ENCODE measurements at places on chromosomes 7 and 10. TPM values are rescaled to one million over a fixed set of nuclear protein-coding genes. Genes with fewer than 3 reads are reported as not detected.

GPR85 gene
- not detected for total RNA-seq

ASB13 gene
- total RNA-seq, result 12.7 TPM

SCART1 gene
- 1.5 TPM for total RNA-seq

SUGCT gene
- 0.93 TPM for total RNA-seq

NET1 gene
- total RNA-seq, result 37.2 TPM

INA gene
- 1.5 TPM for total RNA-seq

DNA sequence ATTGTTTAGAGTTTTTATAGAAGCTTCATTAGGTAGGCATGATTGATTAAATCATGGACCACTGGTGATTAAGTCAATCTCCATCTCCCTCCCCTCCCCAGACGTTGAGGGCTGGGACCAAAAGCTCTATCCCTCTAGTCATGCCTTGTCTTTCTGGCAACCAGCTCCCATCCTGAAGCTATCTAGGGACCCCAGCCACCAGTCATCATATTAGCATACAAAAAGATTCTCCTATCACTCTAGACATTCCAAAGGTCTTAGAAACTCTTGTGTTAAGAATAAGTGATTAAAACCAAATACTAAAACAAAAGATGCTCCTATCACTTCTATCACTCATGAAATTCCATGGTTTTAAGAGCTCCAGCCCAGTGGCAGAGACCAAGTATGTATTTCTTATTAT, 178.2 kb downstream of the RAPGEF5 start:
- no peaks in the 10 kb centered on the region for H3K36me3 ChIP-seq
- no peak for DNase-seq
- peaks cover 8% of the 10 kb centered on the region for H3K27me3 ChIP-seq
- H3K4me3 ChIP-seq, result no peak overlapping the region
- peaks cover 29% of the 10 kb centered on the region for H3K4me1 ChIP-seq
- no peak overlapping the region for H3K27ac ChIP-seq

DNA sequence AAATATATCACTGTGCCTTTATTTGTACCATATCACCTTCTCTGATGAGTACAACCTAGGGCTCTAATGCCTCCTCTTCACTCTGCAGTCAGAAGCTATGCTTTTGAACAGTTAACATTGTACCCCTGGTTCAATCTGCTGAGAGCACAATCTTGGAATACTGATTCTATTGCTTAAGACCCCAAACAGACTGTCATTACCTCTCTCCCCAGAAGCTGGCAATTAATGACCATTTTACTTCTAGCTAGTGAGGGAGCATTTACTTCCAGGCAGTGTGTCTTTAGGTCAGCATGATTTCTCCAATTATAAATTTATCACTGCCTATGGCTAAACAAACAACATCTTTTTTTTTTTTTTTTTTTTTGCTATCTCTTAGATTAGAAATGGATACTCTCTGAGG, 36.0 kb upstream of the SPOCK2 start:
- peaks cover 26% of the 10 kb centered on the region for H3K36me3 ChIP-seq
- no peak overlapping the region for H3K27ac ChIP-seq
- no peak for DNase-seq
- no peak overlapping the region for H3K4me3 ChIP-seq
- no peaks in the 10 kb centered on the region for H3K27me3 ChIP-seq
- peaks cover 39% of the 10 kb centered on the region for H3K4me1 ChIP-seq

- no peak for DNase-seq
- no peaks in the 10 kb centered on the region for H3K27me3 ChIP-seq
- peaks cover 27% of the 10 kb centered on the region for H3K4me1 ChIP-seq
Measured at GRCh38 chr10:6119423-6119822, 30.6 kb downstream of the RBM17 start.

DNA sequence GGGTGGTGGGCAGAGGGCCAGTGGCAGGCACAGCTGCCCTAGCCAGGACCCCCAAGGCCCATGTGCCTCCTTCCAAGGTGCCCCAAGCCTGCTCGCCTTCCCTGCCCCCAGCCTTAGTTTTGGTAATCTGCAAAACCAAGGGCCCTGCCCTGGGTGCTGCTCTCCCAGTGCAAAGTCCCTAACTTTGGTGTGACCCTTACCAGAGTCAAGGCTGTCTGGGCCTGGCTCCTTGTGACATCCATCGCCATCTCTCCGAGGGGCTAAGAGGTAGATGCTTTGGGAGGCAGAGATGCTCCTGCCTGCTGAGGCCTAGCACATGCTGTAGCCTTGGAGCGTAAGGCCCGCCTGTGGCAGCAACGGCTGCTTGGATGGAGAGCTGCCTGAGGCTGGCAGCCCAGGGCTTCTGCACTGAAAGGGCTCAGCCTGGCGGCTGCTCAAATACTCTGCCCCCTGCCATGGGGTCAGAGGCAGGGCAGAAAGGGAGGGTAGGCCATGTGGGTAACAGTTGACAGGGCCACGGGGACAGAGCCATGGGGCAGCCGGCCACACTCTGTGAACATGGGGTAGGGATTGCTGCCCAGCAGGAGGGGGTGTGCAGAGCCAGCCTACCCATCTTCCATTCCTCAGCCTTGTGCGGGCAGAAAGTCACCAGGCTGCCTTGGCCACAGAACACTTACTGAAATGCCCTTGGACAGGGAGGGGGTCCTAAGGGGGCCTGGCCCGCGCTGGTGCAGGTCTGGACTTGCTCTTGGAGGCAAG, 17.9 kb upstream of the MYL7 start:
- no peak overlapping the region for H3K4me3 ChIP-seq
- no peak for DNase-seq

DNA sequence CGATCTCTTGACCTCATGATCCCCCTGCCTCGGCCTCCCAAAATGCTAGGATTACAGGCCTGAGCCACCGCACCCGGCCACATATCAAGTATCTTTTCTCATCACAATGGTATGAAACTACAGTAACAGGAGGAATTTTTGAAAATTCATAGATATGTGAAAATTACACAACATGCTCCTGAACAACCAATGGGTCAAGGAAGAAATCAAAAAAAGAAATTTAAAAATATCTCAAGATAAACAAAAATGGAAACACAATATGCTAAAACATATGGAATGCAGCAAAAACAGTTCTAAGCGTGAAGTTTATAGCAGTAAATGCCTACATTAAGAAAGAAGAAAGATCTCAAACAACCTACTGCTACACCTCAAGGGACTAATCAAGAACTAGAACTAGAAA, 59.8 kb upstream of the ADAM12 start:
- no peak for DNase-seq
- no peaks in the 10 kb centered on the region for H3K36me3 ChIP-seq
- no peaks in the 10 kb centered on the region for H3K27me3 ChIP-seq
- H3K4me1 ChIP-seq, result no peaks in the 10 kb centered on the region
- no peak overlapping the region for H3K27ac ChIP-seq
- H3K4me3 ChIP-seq, result no peak overlapping the region

DNA sequence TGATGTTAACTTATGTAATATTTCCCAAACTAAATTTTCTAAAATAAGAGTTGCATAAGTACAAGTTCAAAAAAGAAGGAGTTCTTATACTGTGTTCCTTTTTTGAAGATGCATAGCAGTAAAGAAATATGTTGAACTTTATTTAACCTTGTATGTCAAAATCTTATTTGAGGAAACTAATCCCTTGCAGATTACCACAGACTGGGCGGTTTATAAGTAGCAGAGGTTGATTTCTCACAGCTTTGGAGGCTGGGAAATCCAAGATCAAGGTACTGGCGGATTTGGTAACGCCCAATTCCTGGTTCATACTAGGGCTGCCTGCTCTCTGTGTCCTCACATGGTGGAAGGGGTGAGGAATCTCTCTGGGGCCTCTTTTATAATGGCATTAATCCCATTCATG, 68.5 kb downstream of the GNAT3 start:
- H3K36me3 ChIP-seq, result no peaks in the 10 kb centered on the region
- H3K27me3 ChIP-seq, result no peaks in the 10 kb centered on the region
- DNase-seq, result no peak
- no peak overlapping the region for H3K4me3 ChIP-seq

All from activated T-helper 1 cell treated with anti-CD3 and anti-CD28 coated beads, Interleukin-12 subunit alpha, Interleukin-12 subunit beta, Interleukin-2, Interleukin-4 antibody, amounts not matched to agents 30 ng/mL and 10 ng/mL and 1 ng/mL, durations not matched to agents 14 hours and 24 hours and 36 hours (primary cell).